ENCODE measurements at places on chromosomes 7 and 10.
A peak's percentile ranks its signal among the peaks of the same experiment; 100 is the strongest.

DNA sequence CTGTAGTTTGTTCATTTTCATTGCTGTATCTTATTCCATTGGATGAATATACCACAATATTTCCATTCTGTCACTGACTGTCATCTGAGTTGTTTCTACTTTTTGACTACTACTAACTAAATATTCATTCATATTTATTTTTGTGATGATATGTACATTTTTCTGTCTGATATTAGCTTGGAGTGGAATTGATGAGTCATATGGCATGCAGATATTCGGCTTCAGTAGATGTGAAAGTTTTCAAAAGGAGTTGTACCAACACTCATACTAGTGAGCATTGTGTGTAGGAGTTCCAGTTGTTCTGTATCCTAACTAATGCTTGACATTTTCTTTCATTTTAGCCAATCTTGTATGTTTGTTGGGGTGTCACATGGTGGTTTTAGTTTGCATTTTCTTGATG, 7.7 kb downstream of the RUNDC3B start:
- DNase-seq: no peak

GRCh38 chr7:71148098-71148497, 16.2 kb downstream of the GALNT17 start:
- no peak for DNase-seq

GRCh38 chr7:1749864-1750466, 79.9 kb downstream of the ELFN1 start:
- DNase-seq: no peak

DNA sequence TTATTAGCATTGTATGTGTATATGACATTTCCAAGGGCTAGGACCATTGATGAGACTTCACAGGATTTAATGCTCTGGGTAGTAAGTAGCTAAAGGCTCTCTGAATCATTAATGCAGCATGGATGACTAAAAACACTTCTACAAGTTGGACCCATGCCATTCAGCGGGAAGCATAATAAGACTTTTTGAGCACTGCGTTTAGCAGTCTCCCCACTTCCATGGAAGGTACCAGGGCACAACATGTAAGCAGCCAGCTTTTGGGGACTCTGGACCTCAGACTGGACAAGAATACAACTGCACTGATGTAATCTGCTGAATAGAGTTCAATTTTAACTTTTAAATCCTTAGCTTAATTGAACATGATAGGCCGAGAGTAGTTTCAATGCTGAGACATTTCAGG, 191.7 kb upstream of the IMMP2L start:
- DNase-seq: no peak

GRCh38 chr10:12432402-12433189, 83.2 kb downstream of the CAMK1D start:
- peak; percentile 26 for DNase-seq

DNA sequence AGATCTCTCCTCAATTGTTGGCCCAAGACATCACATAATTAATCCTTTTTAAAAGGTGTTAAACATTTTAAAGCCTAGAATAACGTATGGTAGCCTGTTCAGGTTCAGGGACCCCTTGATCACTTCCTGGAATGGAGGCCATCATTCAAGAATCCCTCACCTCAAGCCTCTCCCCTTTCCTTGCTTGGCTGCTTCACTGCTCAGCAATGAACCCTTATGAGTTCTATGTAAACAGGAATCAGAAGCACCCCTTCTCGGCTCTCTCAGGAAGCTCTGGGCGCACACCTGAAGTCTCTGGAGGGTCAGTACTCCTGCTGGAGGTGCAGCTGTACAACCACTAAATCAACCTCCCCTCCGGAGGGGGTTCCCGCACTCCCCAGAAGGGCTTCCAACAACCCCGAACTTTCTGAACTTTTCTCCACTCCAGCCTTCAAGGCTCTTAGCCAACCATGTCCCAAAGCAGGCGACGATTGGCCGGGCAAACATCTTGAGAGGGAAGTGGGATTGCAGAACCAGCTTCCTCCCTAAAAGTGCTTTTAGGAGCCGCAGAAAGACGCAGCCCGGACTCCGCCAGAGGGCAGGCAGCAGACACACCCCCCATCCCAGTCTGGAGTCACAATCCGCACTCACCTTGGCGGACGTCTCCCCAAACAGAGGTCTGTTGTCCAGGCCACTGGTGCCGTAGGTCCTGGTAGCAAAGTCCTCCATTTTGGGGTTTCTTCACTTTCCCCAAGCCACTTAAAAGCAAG, 562 bp downstream of the TMEM243 start:
- no peak for DNase-seq

DNA sequence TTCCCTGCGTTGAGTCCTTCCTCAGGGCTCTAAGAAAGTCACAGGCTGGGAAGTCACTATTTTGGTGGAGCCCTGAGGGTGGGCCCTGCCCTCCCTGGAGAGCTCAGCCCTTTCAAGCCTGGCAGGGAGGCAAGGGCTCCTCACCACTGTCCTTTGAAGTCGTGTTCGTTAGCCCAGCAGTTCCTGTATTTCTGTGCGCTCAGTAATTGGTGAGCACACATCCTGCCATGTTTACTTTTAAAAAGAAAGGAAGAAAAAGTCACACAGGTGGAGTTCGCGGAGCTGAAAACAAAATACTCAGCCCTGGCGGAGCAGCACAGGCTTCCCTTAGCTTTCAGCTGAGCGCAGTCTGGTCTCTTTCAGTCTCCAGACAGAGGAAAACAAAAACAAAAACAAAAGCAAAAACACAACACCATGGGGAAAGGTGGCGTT, 37.1 kb downstream of the PRKCQ start:
- no peak for DNase-seq

DNA sequence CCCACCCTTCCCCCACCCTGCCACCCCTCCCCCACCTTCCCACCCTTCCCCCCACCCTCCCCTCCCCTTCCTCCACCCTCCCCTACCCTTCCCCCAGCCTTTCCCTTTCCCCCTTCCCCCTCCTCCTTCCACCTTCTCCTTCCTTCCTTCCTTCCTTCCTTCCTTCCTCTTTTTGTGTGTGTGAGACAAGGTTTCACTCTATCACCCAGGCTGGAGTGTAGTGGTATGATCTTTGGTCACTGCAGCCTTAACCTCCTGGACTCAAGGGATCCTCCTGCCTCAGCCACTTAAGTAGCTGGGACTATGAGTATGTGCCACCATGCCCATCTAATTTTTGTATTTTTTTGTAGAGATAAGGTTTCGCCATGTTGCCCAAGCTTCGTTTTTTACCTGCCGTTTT, 35.2 kb downstream of the CYP17A1 start:
- no peak for DNase-seq

- no peak for DNase-seq
These were observed 98.8 kb downstream of the INPP5A start for GRCh38 chr10:132636358-132636757.

DNA sequence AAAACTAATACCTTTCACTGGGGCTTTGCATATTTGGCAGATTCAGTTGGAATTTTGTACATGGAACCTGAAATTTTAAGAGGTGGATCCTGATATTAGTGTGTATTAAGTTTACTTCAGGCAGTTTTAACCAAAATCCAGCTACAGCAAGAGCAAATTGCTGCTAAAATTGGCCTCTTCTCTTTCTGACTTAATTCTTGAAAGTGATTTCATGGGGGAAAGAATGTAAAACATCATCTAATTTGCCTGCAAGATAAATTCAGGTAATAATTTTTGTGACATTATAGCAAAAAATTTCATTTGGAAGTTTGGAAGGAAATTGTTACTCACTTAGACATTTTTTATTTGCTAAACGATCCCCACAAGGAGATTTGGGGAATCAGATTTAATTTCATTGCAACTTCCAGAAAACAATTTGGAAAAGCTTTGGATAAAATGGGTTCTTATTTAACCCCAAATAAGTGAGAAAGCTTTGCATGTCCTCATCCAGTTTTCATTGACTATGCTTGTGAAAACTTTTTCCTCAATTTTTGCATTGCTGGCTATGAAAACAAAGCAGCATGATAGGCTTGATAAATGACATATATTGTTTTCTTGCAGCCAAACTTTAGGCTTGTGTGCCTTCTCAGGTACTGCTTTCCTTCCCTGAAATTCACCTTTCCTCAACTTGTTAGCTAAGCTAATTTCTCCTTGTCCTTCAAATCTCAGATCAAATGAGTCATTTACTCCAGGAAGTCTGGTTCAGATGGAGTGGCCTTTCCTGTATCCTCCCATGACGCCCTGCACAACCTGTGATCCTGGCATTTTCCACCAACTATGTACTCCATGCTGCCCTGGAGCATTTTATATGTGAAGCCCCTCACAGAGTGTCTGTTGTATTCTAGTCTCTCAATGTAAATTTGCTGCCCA, 27.4 kb upstream of the ZNF438 start:
- DNase-seq: no peak

GRCh38 chr10:86392723-86393094, 26.1 kb upstream of the GRID1 start:
- no peak for DNase-seq

- no peak for DNase-seq
These were observed 560.5 kb downstream of the PARD3 start for GRCh38 chr10:34254596-34254995.

DNA sequence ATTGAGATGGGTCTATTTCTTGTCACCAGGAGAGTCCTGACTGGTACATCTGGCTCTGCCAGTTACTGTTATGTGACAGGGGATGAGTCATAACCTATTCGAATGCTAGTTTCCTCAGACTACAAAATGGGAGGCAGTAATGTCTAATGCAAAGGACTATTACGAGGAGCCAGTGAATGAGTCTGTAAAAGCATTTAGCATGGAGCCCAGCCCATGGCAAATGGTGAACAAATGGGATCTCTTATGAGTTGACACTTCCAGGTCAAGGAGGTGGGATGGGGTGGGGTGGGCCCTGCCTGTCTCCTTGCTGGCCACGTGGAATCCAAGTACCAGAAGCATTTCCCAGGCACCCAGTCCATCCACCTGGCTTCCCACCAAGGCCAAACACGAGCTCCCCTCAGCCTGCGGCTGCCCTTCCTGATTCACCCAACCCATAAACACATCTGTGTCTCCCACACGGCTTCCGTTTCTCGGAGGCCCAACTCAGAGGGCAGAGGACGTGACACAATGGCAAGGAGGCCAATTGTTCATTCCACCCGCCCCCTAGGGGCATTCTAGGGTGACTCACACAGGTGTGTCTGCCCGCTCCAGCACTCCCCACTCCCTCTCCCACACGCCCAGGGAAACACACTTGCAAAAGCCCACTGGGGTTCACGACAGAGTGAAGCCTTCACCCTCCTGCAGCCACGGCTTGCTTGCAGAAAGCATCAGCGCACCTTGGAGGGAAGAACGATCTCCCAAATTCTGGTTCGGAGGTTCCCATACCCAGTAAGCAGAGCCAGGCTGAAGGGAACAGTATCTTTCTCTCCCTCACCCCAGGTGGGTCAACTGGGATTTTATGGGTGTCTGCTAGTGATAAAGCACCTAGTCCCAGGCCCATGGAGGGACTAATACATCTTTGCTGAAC, 109.8 kb downstream of the SH3PXD2A start:
- no peak for DNase-seq

Measured in NCI-H2171 (cell line).